ENCODE measurements at places on chromosomes 2 and 18.

DNA sequence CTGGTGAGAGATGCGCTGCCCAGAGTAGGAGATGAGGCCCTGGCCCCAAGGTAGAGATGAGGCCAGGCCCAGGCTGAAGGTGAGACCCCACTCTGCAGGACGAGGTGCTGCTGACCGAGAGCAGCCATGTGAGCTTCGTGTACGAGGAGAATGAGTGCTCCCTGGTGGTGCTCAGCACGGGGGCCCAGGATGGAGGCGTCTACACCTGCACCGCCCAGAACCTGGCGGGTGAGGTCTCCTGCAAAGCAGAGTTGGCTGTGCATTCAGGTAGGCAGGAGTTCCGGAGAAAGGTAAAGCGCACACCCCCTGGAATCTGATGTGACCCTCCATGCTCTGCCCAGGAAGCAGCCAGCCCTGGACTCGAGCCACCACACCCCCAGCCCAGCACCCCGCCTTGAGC is 21.5 kb upstream of the GMPPA start:
- no peak for DNase-seq

- no peak for DNase-seq
Observed at GRCh38 chr2:15492773-15493325, 68.3 kb downstream of the NBAS start.

- no peak for DNase-seq
Observed at GRCh38 chr18:78596794-78597345, 382.7 kb upstream of the SALL3 start.

DNA sequence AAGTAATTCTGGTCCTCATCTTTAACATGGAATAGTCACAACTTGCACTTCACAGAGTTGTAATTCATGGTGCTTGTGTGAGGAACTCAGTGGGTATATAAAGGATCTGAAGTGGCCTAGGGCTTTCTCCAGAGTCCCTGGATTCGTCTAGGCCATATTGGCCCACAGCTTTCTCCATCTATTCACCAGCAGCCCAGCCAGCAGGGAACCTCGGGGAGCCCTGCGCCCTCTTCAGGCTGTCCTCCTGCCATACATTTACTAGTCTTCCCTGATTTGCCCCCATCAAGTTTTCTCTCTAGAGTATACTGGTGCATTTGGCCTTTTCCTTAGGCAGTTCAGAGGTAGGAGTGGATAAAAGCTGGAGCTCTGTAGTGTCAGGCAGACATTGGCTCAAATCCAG is 278.3 kb downstream of the MYCN start:
- DNase-seq = no peak

DNA sequence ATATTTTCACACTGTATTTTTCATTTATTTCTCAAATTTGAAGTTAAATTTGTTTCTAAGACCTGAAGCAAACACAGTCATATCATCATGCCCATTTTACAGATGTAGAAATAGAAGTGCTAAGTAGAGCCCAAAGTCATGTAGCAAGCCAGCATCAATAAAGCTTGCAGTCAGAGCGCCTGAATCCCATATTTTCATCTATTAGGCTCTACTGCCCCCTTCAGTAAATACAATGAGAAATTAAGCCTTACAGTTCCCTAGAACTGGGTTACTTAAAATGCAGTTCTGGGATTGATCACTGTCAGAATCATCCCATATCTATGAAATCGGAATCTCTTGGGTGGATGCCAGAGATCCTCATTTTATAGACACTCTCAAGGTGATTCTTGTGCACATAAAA is 419.9 kb downstream of the TGIF1 start:
- peak; percentile 24 for DNase-seq

DNA sequence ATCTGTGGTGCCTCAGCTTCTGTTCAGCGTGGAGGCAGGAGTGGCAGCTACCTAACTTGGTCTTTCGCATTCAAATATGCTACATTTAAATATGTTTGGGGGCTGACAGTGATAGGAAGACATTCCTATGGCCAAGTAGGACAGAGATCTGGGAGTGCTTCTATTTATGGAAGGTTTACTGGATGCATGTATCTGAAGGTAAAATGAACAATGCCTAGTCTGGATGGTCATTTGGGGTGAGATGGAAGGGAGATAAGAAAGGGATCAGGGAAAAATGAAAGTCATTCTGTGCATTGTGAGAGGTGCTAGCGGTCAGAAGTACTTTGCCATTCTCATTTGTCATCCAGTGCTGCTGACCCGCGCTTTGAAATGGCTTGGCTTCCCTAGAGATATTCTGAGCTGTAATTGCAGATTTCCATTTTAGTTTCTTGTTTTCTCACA is 300.9 kb upstream of the FBXO11 start:
- no peak for DNase-seq

GRCh38 chr2:152611458-152612231 is 105.6 kb downstream of the PRPF40A start:
- DNase-seq = peak; percentile 47

DNA sequence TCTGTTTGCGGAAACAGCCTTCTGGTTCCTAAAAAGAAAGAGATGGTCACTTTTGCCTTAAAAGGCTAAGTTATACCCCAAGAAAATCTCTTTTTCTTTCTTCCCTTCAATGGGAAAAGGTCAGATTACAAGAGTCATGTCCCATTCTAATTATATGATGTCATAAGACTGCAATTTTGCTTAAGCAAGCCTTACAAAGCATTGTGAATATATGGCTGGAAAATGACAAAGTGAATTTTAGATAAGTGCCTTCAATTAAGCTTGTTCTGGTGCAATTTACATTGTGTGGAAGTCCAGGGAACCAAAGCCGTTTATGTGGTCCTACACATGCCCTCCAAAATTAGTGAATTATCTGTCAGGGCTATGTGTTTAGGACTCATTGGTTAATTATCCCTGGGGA is 7.6 kb upstream of the BMP10 start:
- DNase-seq = no peak

GRCh38 chr2:52264488-52264887 is 1232.6 kb upstream of the NRXN1 start:
- no peak for DNase-seq

GRCh38 chr2:199144546-199144945 is 313.2 kb downstream of the SATB2 start:
- DNase-seq = no peak

DNA sequence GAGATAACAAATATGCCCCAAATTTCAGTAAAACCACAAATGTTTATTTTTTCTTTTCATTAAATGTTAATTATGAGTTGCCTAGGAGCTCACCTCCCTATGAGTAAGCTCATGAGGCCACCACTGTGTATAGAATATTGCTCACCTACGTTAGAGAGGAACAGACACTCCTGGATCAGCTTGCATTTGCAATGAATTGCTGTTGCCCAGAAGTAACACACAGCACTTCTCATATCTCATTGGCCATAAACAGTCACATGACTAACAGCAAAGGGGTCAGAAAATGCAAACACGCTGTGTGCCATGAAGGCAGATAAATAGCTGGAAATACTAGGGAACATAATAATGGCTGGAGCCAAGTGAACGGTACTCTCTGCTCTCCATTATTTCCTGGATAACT is 89.0 kb upstream of the GALNT5 start:
- no peak for DNase-seq
